Posterior cingulate gyrus (tissue), 11 donors: ENCODE measurements at places on chromosomes 13 and 19.
A peak's percentile ranks its signal among the peaks of the same experiment; 100 is the strongest.

GRCh38 chr13:102610296-102610895 is 13.6 kb downstream of the TPP2 start:
- DNase-seq: no peak

DNA sequence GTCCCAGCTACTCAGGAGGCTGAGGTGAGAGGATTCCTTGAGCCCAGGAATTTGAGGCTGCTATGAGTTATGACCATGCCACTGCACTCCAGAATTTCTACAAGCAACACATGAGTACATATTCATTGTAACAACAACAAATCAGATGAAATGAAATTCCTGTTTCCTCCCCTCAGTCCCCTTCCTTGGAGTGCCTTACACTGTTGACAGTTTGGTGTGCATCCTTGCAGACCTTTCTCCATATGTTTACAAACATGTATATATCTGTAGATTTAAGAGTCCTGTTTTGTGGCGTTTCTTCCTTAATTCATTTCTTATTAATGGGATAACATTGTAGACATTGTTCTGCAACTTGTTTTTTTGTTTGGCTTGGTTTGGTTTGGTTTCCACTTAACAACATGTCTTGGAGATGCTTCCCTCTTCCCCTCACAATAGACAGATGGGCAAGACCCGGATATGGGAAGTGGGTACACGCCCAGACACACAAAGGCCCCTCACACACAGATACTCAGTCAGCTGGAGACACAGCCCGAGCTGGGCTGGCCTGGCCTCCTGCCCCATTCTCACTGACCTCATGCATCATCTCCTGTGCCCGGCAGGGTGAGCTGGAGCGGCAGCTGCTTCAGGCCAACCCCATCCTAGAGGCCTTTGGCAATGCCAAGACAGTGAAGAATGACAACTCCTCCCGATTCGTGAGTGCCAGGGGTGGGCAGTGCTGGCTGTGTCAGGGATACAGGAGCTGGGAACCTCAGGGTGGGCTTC is 21.7 kb downstream of the MYH14 start:
- peak; percentile 31 for DNase-seq

DNA sequence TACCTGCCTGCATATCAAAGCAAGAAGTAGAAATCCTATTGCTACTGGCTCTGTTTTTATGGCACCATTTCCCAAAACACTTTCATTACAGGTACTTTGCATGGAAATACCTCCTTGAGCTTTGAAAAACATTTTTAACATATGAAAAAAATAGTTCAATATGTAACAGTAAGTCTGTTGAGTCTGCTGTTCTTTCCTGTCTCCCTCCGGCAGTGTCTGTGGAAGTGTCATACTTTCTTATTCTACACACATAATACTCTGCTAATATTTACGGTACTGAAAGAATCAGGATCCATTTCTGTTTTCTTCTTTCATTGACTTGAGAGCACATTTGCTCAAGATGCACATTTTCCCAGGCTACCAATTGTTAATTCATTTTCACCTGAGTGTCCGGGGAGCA is 8.2 kb upstream of the SERTM1 start:
- no peak for DNase-seq

- no peak for DNase-seq
Observed at GRCh38 chr13:73590795-73591194, 532.0 kb downstream of the KLF5 start.

DNA sequence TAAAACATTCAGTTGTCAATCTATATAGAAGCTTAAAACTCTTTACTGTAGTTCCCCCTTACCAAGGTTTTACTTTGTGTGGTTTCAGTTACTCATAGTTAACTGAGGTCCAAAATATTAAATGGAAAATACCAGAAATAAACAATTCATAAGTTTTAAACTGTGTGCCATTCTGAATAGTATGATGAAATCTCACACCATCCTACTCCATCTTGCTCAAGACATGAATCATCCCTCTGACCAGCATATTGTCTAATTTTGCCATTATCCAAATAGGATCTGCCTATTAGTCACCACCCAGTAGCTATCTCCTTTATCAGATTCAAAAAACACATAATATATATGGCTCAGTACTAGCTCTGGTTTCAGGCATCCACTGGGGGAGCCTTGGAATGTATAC is 22.4 kb downstream of the ZNF571 start:
- DNase-seq: no peak
